MCF 10A (cell line): ENCODE measurements at places on chromosomes 5 and 9.

- peaks cover 37% of the 10 kb centered on the region for H3K36me3 ChIP-seq
- H3K27ac ChIP-seq: peak overlapping the region; percentile 35
- H3K4me1 ChIP-seq: peaks cover 19% of the 10 kb centered on the region
- no peaks in the 10 kb centered on the region for H3K27me3 ChIP-seq
Observed at GRCh38 chr5:14743601-14744295, 79.2 kb downstream of the OTULIN start.

GRCh38 chr9:133676450-133676849, 40.3 kb downstream of the DBH start:
- no peaks in the 10 kb centered on the region for H3K4me1 ChIP-seq
- H3K27me3 ChIP-seq: peaks cover 71% of the 10 kb centered on the region
- no peak overlapping the region for H3K27ac ChIP-seq
- H3K36me3 ChIP-seq: no peaks in the 10 kb centered on the region

- H3K36me3 ChIP-seq: peaks cover 20% of the 10 kb centered on the region
- no peak overlapping the region for H3K27ac ChIP-seq
- DNase-seq: no peak
- H3K4me1 ChIP-seq: peaks cover 5% of the 10 kb centered on the region
- H3K4me3 ChIP-seq: no peak overlapping the region
- no peaks in the 10 kb centered on the region for H3K27me3 ChIP-seq
Observed at GRCh38 chr9:133788819-133789717, 50.9 kb upstream of the SARDH start.

DNA sequence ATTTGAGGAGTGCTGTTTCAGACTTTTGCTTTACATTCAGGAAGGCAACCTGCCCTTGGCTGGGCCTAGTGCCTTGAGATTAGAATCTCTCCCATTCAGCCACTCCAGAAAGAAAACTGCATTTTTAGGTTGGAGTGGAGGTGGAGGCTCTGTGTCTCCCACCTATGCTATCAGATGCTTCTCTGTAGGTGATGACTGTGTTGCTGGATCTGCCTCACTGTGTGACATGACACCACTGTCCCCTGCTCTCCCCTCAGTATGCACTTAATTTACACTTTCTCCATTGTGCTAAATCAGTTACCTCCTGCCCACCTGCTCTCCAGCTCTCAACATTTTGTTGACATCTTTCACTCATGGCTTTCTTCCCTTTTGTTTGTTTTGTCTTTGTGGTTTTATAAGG, 265.8 kb downstream of the TENT4A start:
- DNase-seq: no peak
- no peaks in the 10 kb centered on the region for H3K4me1 ChIP-seq
- H3K4me3 ChIP-seq: no peak overlapping the region
- H3K27ac ChIP-seq: no peak overlapping the region
- no peaks in the 10 kb centered on the region for H3K36me3 ChIP-seq

- H3K4me3 ChIP-seq: no peak overlapping the region
- H3K27me3 ChIP-seq: no peaks in the 10 kb centered on the region
- DNase-seq: peak; percentile 13
- no peak overlapping the region for H3K27ac ChIP-seq
- H3K36me3 ChIP-seq: no peaks in the 10 kb centered on the region
Observed at GRCh38 chr5:111582993-111583601, 70.8 kb upstream of the STARD4 start.

DNA sequence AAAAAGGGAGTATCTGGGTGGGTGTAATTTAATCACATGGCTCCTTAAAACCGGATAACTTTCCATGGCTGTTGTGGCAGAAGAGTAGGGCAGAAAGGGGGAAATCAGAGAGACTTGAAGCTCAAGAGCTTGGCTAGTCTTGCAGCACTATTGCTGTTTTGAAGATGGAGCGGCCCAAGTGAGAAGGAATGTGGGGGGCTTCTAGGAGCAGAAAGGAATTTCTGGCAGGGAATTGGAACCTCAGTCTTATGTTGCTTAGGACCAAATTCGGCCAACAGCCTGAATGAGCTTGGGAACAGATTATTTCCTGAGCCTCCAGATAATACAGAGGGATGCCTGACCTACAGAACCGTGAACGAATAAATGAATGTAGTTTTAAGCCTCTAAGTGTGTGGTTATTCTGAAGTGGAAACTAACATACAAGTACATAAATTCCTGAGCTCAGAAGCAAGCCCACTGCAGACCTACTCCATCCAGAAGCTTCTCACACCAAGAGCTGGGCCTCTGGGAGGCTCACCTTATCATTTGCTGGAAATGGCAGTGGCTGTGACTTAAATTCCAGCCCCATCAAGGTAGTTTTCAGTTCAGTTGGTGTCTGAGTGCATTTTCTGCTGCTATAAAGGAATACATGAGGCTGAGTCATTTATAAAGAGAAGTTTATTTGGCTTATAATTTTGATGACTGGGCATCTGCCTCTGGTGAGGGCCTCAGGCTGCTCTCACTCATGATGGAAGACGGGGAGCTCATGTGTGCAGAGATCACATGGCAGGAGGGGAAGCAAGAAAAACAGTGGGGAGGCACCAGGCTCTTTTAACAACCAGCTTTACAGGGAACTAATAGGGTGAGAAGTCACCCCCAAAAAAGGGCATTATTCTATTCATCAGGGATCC, 15.3 kb upstream of the TMEM174 start:
- H3K36me3 ChIP-seq: no peaks in the 10 kb centered on the region
- peaks cover 5% of the 10 kb centered on the region for H3K4me1 ChIP-seq
- H3K27ac ChIP-seq: no peak overlapping the region
- DNase-seq: no peak
- no peaks in the 10 kb centered on the region for H3K27me3 ChIP-seq
